Pulmonary artery endothelial cell (primary cell): ENCODE measurements at places on chromosomes 7 and 10.

GRCh38 chr7:27802999-27803398, 63.0 kb downstream of the TAX1BP1 start:
- DNase-seq, result no peak

DNA sequence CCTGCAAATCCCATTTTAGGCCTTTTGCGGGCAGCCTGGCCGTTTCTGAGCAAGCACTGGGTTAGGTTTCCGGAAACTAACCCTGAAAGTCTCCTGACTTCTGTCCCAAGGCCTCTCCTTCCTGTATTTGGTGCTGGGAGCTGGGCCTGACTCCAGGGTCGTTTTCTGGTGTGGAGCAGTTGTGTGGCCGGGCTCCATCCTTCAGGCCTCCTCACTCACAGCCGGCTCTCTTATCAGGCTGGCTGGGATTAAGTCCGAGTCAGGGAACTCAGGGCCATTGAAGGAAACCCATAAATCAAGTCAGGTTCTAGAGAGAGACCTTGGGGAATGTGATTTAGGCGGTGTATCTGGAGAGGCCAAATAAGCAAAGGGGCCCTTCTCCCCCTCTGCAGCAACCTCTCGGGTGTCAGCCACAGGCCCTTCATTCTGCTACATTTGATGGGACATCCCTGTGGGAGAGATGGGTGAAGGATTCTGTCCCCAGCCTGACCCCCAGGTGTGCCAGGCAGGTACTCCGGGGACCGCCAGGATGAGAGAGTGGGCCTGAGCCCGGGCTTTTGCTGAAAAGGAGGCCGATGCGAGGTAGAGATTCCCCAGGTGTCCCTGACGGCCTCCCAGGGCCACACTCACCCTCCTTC, 3.3 kb downstream of the GATA3 start:
- DNase-seq, result no peak

DNA sequence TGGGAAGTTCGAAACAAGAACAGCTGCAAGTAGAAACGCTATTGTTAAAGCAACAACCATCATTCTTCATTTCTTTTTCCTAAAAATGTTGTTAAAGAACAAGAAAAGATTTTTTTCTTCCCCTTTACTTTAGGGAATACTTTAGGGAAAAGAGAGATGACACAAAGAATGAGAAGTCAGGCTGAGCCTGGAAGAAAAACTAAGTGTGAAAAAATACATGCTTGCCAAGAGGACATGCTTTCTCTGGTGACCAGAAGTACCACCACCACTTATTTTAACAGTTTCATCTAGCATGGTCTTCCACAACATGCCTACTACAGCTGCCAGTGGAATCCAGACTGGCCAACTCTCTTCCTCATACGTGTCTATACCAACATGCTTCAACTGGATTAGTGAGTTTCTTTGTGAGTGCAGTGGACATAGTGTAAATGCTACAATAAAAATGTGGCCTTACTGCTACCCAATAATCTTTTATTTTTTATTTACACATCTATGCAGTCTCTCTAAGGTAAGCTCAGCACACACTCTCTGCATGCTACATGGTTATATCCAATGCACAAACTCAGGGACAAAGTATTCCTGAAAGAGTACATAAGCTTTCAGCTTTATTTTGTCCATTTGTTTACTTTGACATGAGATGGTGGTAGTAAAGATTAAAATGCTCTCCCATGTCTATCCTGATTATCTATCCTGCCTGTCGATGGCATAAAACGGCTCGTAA, 196.2 kb downstream of the TAX1BP1 start:
- no peak for DNase-seq

DNA sequence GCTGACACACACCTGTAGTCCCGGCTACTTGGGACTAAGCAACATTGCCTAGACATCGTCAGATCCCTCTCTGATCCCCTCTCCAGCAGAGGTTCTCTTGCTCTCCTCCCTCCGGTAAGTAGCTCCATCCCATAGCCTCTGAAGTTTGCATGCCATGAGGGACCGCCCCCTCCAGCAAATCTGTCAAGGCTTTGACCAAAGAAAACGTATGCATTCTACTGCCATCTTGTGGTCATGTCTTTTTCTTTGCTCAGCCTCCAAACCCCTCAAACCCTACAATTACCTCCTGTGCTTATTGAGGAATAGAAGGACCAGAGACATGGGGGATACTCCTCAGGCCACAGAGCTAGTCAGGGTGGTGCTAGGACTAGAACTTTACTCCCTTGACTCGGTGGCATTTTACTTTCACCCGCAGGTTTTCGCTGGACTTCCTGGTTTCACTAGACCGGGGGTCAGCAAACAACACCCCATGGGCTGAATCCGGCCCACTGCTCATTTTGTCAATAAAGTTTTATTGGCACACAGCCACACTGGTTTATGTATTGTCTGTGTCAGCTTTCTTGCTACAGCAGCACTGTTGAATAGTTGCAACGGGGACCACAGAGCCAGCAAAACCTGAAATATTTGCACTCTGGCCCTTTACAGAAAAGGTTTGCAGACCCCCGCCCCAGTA, 202.6 kb upstream of the FOXK1 start:
- DNase-seq, result peak; percentile 15

GRCh38 chr10:5589011-5589660, 64.4 kb downstream of the CALML3 start:
- DNase-seq, result no peak

- DNase-seq, result no peak
Observed at GRCh38 chr10:92244796-92245195, 46.1 kb downstream of the CPEB3 start.

- DNase-seq, result no peak
Observed at GRCh38 chr10:13102002-13102794, 2.2 kb downstream of the OPTN start.

DNA sequence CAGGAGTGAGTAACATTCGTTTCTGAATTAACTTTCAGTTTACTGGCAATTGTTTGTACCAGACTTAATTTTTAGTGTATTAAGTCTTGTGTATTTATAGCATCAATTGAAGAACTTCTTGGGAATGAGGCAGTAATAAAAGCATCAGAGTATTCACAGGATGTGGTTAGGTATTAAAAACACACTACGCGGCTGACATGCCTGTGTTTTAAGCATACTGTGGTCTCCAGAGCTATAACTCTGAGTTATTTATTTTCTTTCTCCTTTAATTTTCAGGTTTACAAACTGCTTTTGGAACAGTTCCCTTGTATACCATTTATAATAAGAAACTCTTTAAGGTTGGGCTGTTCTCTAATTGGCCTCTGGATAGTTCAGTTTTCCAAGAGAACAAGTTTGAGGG, 626.1 kb upstream of the NRG3 start:
- DNase-seq, result no peak

- no peak for DNase-seq
Observed at GRCh38 chr10:29237786-29238185, 51.1 kb upstream of the LYZL1 start.

DNA sequence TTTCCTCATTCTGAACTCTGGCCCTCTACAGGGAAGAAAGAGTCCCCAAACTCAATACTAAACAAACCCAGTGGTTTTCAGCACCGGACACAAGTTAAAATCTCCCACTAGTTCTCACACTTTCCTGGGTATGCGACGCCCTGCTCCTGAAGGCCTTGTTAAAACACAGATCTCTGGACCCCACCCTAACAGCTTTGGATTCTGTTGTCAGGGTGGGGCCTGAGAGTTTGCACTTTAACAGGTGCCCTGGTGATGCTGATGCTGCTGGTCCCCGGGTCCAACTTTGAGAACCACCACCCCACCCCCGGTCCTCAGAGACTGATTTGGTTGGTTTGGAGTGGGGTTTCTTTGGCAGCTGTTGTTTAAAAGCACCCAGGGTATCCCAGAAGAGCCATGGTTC, 61.6 kb downstream of the CHST3 start:
- DNase-seq, result no peak

DNA sequence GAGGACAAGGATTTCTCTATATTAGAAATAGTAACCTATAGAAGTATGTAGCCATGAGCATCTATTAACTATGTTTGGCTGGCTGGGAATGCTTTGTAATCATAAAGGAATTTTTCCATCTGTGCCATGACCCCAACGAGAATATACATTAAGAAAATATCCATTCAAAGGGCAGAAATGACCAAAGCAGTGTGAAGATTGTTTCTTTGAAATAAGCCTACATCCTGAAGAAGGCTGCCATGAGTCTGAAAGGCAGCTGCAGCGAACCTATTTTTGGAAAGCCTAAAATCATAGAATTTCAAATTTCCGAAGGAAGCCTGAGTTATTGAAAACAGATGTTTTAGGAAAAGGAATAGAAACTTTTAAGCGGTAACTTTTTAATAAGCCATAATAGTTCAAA, 244.2 kb upstream of the FOXK1 start:
- DNase-seq, result no peak

DNA sequence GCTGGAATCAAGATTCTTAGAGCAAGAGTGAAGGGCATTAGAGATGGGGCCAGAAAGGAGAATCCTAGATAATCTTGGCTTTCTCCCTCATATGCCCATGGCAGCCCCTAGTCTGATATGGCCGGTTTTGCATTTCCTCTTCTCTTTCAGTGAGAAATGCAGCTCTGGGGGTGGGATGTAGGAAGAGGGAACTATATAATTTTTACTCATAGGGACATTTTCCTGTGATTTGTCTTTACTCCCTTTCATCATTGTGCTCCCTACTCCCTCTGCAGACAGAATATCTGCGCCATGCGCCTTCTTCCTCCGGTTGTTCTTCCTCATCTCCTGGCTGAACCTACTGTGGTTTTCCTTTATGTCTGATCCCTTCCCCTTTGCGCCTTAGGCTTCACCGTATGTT, 16.8 kb upstream of the CHCHD1 start:
- DNase-seq, result no peak

- no peak for DNase-seq
Observed at GRCh38 chr7:131284702-131285419, 42.8 kb upstream of the MKLN1 start.

DNA sequence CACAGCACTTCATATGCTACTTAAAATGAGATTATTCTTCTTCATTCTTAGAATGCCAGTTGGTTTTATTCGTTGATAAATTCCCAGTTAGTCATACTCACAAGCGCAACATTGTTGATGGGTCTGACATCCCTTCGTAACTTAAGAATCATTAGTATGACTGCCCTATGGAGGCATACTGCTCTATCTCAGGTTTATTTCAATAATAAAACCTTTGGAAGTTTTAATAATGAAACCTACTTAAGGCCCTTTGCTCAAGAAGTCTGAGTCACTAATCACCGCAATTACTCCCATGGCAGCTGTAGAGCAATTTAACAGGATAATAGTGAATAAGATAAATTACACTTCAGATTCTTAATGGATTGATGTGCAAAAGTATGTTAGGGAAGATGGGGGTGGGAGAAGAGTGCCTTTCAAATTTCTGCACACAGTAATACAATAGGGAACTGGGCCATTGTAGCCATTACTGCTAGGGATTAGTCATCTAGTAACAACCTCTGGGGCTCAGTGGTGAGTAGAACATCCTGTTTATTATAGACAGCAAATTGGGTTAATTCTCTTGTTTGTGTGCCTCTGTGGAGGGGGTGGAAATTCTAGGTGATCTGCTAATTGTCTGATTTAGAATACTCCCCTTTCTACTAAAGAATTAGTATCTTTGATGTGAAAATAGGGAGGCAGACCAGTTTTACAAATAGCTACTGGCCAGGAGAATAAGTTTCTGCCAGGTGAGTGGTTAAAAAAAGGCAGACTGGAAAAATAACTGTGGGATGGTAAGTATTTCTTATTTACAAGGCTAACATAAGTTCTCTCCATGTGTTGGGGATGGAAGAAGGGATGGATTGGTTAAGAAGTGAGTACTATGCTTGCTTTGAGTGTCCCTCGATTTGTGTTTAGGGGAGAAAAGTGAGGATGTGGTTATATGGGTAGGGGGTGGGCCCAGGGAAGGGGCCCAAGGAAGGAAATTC, 74.5 kb upstream of the VKORC1L1 start:
- DNase-seq, result peak; percentile 71

DNA sequence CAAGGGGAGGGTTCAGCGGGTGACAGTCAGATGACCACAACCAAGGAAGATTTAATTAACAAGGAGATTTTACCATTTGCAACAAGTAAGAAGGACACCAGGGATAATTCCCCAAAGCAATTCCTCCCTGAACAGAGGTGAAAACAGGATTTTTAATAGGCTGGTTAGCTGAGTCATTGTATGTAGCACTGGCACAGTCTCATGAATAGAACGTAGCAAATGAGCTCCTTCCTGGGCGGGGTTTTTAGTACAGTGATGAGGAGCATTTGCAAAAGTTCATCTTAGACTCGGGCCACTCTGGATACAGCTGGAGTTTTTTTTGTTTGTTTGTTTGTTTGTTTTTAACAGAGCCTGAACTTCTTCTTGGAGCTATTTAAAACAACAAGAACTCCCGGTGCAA, 39.0 kb downstream of the TAC1 start:
- DNase-seq, result no peak

DNA sequence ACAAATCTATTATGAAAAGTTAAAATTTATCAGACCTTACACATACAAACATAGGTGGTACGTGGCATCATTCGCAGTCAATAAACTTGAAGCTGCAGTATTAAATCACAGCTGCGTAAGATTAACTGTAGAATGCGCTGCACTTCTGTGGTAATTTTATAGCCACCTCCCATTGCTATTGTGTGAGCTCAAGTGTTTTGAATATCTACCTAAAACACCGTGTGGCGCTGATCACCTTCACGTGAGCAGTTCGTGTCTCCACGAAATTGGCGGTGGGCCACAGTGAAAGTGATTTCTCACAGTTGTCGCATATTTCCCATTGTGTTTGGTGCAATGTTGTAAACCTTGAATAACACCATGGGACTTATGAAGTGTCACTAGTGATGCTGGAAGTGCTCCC, 102.8 kb downstream of the PLPP4 start:
- DNase-seq, result no peak

DNA sequence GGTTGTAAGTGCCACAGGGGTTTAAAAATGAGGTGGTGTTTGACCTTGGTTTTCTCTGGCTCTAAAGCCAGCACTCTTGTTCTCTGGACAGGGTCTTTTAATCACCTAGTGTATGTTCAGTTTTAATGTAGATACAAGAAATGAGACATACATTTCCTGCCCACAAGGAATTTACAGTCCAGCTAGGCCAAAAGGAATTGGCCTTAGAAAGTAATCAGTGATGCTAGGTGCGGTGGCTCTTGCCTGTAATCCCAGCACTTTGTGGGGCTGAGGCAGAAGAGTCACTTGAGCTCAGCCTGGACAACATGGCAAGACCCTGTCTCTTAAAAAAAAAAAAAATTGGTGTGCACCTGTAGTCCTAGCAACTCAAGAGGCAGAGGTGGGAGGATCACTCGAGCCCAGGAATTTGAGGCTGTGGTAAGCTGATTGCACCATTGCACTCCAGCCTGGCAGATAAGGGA, 100.2 kb downstream of the LRMDA start:
- DNase-seq, result no peak
